A549 treated with DMSO at 1 μM for 4 hours (cell line): ENCODE measurements at places on chromosomes 13 and 19. TPM values are rescaled to one million over a fixed set of nuclear protein-coding genes. Genes with fewer than 3 reads are reported as not detected.

Gene ACP5
- total RNA-seq = 0.16 to 0.66 TPM (median 0.17 TPM) in 3 of 5 replicates, not detected in the others

Gene HSPB6
- 0.16 to 0.34 TPM (median 0.20 TPM) in 5 replicates for total RNA-seq

Gene ZNF541
- not detected in 5 replicates for total RNA-seq

Gene DENND1C
- 0.16 to 0.56 TPM (median 0.24 TPM) in 5 replicates for total RNA-seq

Gene C1QTNF9B
- total RNA-seq = not detected in 5 replicates

Gene PEAK3
- not detected in 5 replicates for total RNA-seq

Gene TMEM145
- 2.2 to 4.2 TPM (median 3.7 TPM) in 5 replicates for total RNA-seq

Gene SIGLEC5
- not detected in 5 replicates for total RNA-seq

Gene PIN1
- 61.3 to 76.3 TPM (median 72.9 TPM) in 5 replicates for total RNA-seq

Gene EBI3
- total RNA-seq = 2.6 to 4.2 TPM (median 2.9 TPM) in 5 replicates

Gene C19orf85
- not detected in 5 replicates for total RNA-seq

Gene CYP4F22
- total RNA-seq = 0.04 to 0.08 TPM (median 0.08 TPM) in 5 replicates

Gene NXNL1
- not detected in 5 replicates for total RNA-seq
